ENCODE measurements at places on chromosomes 5 and 9.

DNA sequence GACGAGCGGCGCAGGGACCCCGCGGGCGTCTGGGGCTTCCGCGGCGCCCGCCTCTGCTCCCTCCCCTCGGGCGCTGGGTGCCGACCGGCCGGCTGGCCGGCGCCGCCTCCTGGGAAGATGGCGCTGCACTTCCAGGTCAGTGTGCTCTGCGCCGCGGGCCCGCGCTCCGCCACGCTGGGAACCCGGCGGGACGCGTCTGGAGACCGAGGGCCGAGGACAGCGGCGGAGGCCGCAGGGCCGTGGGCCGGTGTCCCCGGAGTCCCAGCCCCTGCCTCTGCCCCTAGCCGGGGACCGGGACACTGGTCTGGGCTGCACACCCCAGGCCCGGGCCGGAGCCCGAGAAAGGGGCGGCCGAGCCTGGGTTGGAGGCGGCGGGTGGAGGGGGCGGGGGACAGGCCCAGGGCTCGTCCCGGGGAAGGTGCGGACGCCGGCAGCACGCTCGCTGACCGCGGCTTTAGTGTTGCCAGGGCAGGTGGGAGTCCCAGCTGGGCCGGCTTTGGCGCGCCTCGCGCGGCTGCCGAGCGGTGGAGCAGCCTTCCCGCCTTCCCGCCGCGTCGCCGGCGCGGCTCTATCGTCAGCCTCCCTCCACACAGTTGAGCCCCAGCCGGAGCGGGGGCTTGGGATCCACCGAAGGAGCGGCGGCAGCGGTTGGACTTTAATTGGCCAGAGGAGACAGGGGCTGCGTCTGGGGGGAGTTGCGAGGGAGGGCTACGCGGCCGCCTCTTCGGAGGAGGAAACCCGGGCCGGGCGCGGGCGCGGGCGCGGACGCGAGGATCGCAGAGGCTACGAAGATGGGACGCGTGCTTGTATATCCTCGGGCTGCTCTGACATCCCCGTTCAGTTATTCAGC is at the start of gene RANBP17:
Gene RANBP17 (plus strand): TSS at position 102 of the 850 bp plus-strand sequence.
- no peak for DNase-seq

- no peak for DNase-seq
These were observed 158.4 kb upstream of the MPDZ start for GRCh38 chr9:13437866-13438265.

GRCh38 chr9:113261917-113262671 is 13.3 kb downstream of the CDC26 start:
- no peak for DNase-seq

GRCh38 chr5:6576861-6577501 is 55.9 kb downstream of the NSUN2 start:
- no peak for DNase-seq

DNA sequence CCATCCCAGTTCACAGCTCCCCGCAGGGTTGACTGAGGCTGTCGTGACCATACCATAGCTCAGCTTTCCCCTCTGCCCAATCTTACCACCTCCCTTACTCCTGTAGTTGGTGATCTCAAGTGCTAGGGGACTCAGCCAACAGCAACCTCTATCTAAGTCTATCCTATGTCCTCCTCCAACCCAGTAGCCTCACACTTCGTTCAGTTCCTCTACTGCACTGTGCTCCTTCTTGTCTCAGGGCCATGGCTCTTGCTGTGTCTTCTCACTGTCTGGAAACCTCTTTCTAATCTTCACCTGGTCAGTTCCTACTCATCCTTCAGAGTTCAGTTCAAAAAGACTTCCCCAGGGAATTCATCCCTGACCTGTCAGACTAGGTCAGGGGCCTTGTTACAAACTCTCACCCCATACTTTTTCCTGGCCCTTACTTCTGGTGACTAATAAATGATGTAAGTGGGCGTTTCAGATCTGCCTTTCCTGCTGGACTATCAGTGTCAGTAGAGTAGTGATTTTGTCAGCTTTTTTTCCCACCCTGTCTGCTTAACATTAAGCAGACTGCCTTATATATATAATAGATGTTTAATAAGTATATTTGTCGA is 53.6 kb upstream of the NR3C1 start:
- DNase-seq: no peak

Data from stimulated activated CD8-positive, alpha-beta memory T cell treated with anti-CD3 and anti-CD28 coated beads, Interleukin-2, amount 100 ng/mL, for 1 hour (primary cell).